ENCODE measurements at places on chromosomes 4 and X.

DNA sequence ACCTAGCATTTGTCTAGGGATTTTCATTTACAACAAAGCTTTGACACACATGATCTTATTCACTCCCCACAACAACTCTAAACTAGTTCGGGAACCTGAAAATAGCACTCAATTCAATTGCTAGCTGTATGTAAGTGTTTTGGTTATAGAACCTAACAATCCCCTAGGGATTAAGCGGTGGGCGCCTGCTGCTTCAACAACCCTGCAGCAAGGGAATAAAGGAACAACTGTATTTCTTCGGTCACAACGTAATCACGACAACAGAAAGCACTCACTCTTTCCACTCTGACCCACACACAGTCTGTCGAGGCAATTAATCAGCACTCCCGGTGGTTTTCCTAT lies 674 bp upstream of the DIAPH2 start:
- DNase-seq = no peak

DNA sequence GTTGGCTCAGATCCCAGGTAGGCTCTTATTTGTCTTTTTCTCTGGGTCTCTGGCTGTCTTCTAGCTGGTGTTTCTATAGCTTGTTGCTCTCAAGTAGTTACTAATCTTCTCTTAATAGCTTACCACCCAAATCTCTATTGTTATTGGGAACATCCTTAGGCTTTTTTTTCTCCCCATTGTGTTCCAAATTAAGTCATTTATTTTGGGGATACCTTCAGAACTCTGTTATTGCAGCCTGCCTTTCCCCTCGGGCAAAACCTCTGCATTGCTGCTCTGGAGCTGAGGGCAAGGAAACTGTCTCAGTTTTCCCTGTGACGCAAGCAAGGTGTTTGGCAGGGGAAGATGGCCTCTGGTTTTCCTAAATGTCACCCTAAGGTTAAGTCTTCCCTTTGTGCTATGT lies 338.1 kb upstream of the ZCCHC13 start:
- DNase-seq = no peak

DNA sequence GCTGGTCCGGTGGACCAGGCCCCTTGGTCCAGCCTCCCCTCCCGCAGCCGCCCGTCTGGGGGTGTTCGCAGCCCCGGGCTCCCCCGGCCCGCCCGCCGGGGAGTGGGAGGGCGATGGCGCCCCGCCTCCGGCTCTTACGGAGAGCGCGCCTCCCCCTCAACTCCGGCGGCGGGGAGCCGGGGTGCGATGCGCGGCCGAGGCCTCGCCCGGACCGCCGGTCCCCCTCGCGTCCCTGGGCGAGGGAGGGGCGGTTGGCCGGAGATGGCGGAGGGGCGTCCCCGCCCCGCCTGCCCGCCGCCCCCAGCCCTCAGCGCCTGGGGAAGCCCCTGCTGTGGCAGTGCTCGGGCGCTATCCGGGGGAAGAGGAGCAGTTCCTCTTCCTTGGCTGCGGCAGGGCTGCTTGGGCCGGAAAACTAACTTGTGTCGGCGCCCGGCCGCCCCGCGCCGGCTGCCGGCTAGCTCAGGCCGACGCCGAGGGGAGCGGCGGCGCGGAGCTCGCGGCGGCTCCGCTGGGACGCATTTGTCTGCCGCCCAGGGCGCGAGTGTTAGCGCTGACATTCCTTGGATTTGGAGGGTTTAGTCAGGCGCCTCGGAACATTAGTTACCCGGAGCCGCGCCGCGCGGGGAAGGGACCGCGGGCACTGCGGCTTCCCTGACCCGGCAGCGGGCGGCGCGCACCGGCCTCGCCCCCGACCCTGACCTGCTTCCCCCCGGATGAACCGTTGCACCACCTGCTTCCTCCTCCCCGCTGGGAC lies 994 bp downstream of the GALNT7 start:
- DNase-seq = peak; percentile 47

DNA sequence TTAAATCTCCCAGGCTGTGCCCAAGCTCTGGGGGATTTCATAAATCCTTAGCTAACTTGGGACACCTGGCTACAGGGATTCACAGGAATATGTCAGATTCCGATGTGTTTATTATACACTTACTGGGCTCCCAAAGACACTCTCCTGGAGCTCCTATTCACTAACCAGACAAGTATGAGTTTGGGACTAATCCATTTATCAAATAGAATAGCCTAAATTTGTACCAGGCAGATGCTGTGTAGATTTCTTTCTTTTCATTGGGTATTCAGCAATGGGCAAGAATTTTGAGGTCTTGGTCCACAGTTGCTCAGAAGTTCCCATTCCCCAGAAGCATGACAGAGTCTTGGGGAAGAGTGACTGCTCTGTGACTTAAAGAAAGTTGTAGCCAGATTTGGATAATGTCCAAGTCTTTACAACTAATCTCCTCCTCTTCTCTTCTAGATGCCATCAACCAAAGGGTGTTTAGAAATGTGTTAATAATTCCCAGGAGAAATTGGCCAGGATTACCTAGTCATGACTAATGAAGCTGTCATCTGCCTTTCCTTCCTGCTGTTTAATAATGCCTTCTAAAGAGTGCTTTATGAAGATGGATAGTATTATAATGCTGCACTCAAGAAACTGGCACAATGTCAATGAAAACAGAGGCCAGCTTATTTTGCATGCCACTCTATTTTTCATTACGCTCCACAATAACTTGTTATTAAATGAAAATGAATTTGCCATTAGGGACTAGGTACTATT lies 120.9 kb downstream of the CHIC2 start:
- DNase-seq = peak; percentile 45

- DNase-seq = no peak
These were observed 59.6 kb upstream of the DHX15 start for GRCh38 chr4:24643774-24644520.

- peak; percentile 95 for DNase-seq
These were observed 74.6 kb downstream of the WDR44 start for GRCh38 chrX:118420462-118420861.

GRCh38 chr4:140952717-140953116 lies 180.6 kb downstream of the RNF150 start:
- peak; percentile 31 for DNase-seq

- DNase-seq = peak; percentile 48
These were observed 21.3 kb upstream of the UGDH start for GRCh38 chr4:39548425-39549067.

GRCh38 chr4:105674011-105674410 lies 34.5 kb downstream of the INTS12 start:
- DNase-seq = no peak

DNA sequence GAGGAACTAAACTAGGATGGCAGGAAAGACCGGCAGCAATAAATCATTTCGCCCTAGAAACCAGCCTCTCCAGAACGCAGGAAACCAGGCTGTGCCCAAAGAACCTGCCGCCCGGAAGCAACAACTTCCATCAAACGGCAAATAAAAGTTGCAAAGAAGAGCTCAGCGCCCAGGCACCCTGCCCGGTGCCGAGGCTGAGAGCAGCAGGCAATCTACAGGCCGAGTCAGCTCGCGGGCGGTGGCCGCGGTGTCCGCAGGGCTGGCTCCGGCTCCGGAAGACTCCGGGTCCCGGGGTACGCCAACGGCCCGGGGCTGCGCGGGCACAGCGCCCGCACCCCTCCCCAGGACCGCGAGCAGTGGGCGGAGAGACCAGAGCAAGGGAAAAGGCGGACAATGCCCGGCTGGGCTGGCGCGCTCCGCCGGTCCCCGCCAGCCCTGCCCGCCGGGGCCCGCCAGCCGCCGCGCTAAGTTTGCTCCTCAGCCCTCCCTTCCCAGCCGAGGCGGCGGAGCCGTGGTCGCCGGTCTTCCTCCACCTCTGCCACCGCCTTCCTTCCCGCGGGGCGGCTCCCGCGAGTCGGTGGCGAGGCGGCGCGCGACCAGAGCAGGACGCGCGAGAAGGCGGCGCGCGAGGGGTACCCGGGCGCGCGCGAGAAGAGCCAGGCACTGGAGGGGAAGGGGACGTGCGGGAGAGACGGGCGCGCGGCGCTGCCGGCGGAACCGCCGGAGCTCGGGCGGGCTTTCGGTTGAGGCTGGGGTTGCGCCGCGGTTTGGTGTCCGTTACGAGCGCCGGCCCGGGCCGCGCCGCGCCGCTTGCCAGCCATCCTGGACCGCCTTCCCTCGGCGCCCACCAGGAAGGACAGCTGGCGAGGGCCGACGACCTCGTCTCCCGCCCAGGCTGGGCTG lies 733 bp downstream of the FRYL start:
- peak; percentile 50 for DNase-seq

- no peak for DNase-seq
These were observed 3.4 kb downstream of the ARSF start for GRCh38 chrX:3044671-3045070.

GRCh38 chrX:101229170-101229569 lies 9.6 kb downstream of the DRP2 start:
- peak; percentile 73 for DNase-seq

DNA sequence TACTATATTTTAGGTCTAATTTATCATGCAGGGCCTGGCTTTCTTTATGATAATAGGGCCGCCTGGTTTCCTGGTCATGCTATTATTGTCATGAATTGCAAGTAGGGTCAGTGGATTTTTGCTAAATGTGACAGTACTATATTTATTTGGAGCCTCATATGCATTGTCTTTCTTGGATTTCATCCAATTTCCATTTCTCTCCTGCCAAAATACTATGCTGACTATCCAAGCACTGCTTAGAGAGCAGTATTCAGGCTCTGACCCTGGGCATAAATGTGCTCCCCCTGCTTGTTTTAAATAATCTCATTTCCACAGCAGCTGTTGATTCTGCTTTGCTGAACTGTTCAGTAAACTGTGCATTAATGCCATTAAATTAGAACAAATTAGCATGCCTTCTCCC lies 269.3 kb downstream of the GPM6A start:
- DNase-seq = no peak

- DNase-seq = peak; percentile 71
These were observed 219.6 kb downstream of the PTTG2 start for GRCh38 chr4:38179690-38180377.

DNA sequence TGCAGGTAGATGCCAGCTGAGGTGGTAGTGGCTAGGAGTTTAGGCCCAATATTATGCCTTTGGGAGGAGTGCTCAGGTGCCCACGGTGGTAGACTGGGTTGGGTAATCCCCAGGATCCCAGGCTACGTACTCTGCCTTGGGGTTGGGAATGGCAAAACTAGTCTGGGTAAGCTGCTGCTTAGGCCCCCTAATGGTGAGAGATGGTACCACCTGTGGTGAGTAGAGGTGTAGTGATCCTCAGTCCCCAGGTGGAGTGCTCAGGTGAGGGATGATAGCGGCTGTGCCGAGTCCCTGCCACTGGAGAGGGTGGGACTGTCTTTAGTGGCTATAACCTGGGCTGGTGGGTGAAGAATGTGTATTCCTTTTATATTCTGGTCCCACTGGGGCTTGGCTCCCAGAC lies 75.2 kb downstream of the IL1RAPL2 start:
- no peak for DNase-seq

- DNase-seq = no peak
These were observed 55.7 kb upstream of the EOLA2 start for GRCh38 chrX:149993989-149994388.

DNA sequence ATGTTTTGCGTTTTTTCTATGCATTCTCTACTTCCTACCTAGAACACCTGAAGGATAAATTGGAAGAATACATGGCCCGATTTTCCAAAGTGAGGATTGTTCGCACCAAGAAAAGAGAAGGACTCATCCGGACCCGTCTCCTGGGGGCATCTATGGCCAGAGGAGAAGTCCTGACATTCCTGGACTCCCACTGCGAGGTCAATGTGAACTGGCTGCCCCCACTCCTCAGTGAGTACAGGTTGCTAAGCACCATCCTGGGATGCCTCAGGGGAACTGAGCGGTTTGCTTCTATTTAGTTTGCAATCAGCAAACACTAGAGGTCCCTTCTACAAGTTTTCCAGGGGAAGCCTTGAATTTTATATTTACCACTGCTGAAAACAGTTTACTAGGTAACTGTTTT lies 359.3 kb upstream of the GALNT7 start:
- DNase-seq = no peak

- peak; percentile 49 for DNase-seq
These were observed 190.2 kb downstream of the DCLK2 start for GRCh38 chr4:150268444-150268843.

DNA sequence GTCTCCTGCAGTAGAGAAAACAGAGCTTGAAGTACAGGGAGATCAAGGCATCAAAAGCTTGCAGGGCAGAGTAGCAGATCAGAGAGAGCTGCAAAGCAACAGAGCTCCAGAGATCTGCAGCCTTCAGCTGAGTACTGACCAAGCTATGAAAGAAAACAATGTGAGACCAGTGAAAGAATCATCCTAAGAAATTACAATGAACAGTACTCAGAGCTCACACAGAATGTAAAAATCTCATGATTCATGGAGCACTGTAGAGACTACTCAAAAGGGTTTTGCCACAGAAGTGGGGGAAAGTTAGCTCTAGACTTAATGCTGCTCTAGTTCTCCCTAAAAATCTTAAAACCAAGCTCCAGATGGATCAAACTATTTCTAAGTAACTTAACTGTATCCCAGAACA lies 80.0 kb upstream of the MAB21L2 start:
- DNase-seq = peak; percentile 31

GRCh38 chr4:6795821-6796220 lies 13.3 kb downstream of the KIAA0232 start:
- no peak for DNase-seq

DNA sequence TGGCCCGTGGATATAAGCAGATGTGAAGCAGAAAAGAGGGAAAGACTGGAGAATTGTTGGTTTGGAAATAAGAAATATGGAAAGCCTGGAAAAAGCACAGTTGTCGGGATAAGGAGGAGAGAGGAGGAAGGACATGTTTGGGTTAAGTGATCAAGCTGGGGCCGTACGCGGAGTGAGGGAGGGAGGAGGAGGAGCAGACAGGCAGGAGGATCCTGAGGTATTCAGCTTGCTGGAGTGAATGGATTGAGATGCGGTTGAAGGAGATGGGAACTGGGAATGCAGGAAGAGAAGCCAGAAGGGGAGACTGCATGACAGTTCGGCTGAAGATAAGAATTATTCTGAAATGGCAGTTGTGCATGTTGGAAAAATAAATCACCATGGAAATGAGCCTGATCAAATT lies 21.2 kb downstream of the ZFP42 start:
- DNase-seq = peak; percentile 11

DNA sequence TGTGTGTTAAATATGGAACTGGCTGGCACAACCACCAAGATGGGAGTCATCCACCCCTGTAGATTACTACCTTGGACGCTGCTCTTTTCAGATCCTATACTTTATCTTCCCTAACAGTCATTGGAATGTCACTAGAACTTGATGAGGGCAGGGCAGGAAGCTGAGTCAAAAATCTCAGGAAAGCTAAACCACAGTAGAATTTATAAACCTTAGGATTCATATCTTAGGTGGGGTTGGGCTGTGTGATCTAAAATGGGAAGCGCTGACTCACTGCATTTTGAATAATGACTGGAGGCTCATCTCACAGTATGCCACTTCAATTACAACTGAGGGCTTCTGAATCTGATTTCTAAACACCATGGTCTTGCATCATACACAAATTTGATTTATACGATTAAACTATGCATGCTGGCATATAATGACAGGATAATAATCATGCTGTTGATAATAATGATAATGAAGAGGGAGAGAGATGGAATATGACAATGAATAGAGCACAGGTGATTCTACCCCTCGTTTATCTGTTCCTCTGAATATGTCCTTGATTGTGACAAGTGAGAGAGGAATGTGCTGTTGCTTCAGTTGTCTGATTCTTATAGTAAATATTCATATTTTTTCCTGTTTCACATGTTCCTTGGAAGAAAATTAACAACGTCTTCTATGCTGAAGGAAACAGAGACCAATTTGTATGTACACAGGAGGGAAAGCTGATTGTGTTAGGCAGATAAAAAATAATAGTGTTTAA lies 270.3 kb upstream of the HS3ST1 start:
- DNase-seq = peak; percentile 71
